ENCODE measurements at places on chromosomes 16 and 17.

GRCh38 chr16:80914379-80915078 is 92.2 kb downstream of the CMC2 start:
- no peak for DNase-seq

DNA sequence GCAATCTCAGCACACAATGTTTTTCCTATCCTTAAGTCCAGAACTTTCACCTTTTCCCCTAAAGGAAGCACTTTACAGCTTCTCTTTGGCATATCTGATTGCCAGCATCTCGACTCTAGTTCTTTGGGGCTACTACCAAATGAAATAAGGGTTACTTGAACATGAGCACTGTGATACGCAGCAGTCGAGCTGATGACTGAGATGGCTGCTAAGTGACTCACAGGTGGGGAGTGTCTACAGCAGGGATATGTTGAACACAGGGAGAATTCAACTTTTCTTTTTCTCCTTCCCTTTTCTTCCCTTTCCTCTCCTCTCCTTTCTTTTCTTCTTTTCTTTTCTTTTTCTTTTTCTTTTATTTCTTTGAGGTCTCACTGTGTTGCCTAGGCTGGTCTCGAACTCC is 334.8 kb downstream of the MAF start:
- DNase-seq = no peak

GRCh38 chr17:47987240-47987835 is 16.4 kb downstream of the CDK5RAP3 start:
- no peak for DNase-seq

DNA sequence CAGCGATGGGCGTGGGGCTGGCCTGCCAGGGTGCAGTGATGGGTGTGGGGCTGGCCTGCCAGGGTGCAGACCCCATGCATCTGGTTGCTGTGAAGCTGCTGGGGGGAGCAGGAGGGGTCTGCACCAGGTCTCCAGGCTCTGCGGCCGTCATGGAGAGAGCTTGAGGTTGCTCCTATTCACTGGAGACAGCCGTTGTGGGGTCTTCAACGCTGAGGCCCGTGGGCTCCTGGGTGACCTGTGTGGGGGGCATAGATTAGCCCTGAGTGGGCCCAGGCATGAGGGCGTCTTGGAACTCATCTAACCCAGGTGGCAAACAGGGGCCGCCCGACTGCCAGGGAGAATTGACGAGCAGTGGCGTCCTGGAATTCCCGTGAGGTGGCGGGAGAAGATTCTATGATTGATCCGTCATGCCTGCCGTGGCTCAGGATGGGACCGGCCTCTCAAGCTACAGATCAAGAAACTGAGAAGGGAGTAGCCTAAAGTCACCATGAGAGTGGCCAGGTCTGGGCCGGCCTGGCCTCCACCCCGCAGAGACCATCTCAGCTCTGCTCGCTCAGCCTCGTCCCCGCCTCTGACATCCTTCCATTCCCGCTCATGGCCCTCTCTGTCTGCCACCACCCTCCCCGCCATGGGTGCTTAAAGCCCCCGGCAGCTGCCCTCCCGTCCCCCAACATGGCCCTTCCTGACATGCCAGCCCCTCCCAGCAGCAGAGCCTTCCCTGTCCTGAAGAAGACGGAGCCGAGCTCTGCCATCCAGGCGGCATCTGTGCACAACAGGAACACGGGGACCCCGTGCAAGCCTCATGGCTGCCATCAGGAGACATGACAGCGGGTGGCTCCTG is 50.7 kb upstream of the ACSF3 start:
- DNase-seq = no peak

GRCh38 chr16:17628983-17629382 is 158.2 kb upstream of the XYLT1 start:
- DNase-seq = no peak

- no peak for DNase-seq
These were observed 40.6 kb downstream of the GRIN2A start for GRCh38 chr16:10141671-10142070.

DNA sequence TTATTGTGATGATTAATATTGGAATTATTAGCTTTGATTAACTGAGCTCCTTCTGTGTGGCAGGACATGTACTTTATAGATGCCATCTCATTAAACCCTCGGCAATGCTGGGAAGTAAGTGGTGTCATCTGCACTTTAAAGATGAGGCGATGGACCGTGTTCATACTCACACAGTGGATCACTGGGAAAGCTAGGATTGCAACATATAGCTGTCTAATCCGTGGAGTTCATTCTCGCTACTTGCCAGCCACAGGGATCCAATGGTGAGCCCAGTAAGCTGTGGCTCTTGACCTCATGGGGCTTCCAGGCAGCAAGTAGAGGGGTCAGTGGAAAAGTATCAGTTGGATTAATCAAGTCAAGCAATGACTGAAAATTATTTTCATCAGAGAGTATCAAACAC is 587.9 kb downstream of the CDH13 start:
- DNase-seq = no peak

DNA sequence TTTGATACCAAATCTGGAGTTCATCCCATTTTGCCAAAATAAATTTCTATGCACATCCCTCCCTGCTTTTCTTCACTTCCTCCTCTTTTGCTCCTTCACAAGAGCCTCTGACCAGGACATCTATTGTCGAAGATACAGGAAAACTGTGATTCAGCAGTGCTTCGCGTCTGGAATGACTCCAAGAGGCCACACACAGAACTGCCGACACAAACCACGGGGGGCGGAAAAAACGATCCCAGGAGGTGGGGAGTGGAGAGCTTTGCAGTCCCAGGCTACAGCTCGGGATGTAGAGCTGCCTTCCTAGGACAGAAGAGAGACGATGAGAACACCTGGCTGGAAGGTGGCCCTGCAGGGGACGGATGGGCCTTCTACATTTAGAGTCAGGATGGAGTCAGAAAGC is 102.8 kb downstream of the XYLT1 start:
- no peak for DNase-seq

- no peak for DNase-seq
These were observed 70.1 kb downstream of the COPRS start for GRCh38 chr17:31788956-31789355.

GRCh38 chr17:15966183-15966878 is 21.4 kb downstream of the ADORA2B start:
- DNase-seq = no peak

DNA sequence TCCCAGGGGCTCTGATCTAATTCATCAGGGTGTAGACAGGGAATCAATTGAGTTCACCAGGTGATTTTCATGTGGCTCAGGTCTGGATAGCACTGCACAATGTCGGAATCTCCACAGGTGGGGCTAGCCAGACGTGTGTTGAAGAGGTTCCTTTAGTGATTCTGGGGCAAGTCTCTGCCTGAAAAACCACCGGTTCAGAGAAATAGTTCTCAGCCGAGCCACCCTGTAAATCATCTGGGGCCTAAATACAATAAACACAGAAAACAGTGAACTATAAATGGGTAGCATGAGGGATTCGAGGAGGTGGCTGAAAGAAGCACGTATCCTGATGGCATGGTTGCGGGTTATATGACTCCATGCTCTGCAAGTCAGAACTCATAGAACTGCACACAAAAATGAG is 21.3 kb downstream of the ASPA start:
- DNase-seq = no peak
